ENCODE measurements at places on chromosomes 16 and 17.

GRCh38 chr16:3754081-3754703 lies 36.9 kb upstream of the TRAP1 start:
- no peak for DNase-seq

DNA sequence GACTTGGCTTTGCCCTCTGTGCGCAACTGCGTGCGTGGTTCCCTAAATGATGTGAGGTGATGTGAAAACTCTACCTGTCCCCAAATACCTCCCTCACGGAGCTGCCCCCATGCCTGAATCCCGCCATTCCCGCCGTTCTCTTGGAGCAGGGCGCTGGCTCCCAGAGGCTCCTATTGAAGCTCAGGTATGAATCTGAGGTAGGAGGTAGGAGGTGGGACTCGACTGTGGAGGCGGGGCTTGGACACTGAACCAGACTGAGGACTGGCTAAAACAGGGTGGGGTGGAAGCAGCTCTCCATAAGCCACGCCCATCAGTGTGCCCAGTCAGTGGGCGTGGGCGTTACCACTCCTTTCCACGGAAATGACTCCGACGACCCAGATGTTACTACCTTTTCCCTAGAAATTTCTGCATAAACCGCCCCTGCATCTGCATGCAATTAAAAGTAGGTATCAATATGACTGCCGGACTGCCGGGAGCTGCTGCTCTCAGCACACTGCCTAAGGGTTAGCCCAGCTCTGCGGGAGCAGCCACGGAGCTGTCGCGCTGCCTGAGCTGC lies 41.0 kb downstream of the FOXL1 start:
- no peak for DNase-seq

GRCh38 chr16:12661656-12662172 lies 142.0 kb downstream of the CPPED1 start:
- DNase-seq = no peak

- no peak for DNase-seq
Observed at GRCh38 chr17:14840616-14841231, 424.4 kb downstream of the PMP22 start.

DNA sequence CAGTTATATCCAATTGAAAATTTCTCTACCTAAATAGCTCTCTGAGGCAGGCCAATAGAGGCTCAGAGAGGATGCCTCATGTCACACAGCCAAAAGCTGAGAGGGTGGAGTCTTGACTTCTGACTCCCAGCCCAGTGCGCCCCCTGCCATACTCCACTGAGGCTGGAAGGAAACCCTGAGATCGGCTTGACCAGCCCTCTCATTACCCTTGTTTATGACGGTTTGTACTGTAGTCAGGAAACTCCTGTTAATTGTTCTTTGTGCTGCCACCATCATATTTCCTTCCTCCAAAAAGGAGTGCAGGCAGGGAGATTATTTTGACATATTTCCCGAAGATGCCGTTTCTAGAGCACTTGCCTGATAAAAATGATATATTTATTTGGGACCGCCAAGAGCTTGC lies 107.9 kb downstream of the AIPL1 start:
- DNase-seq = no peak

GRCh38 chr17:45135978-45136791 lies 698 bp downstream of the ACBD4 start:
- no peak for DNase-seq

- DNase-seq = no peak
Observed at GRCh38 chr16:22380529-22380928, 6.1 kb upstream of the CDR2 start.

- DNase-seq = no peak
Observed at GRCh38 chr16:59179446-59180082, 445.4 kb upstream of the GOT2 start.

DNA sequence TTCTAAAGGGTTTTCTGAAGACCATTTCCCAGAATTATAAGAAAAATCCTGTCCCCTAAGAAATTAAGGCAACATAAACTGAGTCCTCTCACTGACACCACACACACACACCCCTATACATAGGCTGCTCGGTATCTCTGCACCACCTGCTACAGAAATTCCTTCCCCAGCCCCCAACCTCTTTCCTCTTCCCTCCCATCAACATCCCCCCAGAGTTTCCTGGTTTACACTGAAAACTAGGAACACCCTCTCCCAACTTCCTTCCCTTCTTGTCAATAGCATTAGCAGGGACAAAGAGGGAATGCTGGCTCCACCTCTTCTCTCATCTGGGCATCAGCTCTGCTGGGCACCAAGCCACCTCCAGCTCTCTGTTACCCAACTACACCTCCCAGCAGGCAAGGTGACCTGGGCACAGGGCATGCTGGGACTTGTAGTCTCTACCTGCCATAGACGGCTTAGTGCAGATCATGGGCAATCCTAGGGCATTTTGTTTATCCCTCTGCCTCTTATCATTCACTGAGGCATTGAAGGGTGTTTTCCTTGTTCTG lies 15.7 kb downstream of the CAVIN1 start:
- DNase-seq = peak; percentile 90

DNA sequence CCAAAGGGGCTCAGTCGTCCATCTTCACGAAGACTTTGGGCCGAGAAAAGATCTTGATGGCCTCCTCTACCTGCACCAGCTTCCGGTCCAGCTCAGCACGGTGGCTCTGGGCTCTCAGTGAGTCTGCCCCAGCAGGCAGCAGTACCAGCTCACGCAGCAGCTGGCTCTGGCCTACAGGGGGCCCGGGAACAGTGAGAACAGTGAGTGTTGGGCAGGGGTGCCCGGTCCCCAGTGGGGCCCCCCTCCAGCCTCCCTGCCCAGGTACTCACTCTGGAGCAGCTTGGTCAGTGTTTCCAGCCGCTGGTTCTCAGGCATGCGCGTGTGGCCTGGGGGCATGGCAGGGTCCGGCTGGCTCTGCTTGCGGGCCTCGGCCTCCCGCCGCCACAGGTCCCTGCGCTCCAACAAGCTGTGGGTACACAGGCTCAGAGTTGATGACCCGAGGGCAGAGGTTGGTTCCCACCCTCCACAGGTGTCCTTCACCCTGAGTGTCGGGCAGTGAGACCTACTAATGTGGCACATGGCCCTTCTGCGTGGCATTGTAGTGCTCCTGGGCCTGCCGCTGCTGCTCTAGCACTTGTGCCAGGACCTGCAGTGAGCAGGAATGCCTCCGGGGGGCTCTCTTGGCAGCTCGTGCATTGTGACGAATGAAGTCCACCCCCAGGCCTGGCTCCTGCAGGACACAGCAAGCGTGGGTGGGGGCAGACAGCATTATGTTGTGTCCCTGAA lies 2.6 kb downstream of the PARD6A start:
- no peak for DNase-seq

DNA sequence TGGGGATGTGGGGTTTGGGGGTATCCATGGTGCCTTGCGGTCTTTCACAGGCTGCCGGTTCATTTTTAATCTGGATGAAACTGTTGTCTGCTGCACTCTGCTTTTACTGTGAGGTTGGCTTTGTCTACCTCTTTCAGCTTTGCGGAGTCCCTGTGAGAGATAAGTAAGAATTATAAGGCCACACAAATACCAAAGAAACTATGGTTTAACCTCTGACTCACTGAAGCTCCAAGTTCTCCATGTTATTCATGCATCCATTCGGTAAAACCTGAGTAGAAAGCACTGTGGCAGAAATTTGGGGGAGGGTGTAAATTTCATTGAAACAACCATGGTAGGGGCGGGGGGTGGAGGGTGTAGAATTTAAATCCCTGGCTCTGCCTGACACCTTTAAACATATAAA lies 30.5 kb downstream of the KIAA0753 start:
- no peak for DNase-seq

GRCh38 chr17:18281788-18282187 lies 21.3 kb downstream of the MIEF2 start:
- no peak for DNase-seq

DNA sequence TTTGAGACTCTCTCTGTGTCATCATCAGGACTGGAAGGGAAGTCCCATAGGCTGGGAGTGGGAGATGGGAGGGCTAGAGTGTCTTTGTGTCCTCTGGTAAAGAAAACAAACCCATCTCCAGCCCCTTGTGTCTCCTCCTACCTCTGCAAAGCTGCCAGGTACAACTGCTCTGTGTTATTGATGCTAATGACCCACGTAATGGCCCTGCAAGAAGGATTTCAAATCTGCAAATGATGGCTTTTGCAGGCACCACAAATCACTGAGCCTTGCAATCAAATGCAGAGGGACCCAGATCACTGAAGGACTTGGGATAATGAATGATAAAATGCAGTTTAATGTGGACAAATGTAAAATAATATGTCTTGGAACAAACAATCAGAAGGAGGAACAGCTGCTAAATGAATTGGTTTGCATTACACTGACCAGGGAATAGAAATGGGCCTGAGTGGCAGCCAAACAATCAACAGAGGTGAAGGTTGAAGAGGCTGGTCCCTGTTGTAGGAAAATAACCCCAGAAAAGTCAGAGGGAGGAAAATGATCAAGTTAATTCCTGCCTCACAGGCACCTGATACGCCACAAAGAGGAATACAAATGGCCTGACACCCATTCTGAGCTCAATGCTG lies 425.1 kb downstream of the UTP18 start:
- DNase-seq = no peak

- DNase-seq = no peak
Observed at GRCh38 chr16:30974348-30974747, 10.7 kb upstream of the HSD3B7 start.

DNA sequence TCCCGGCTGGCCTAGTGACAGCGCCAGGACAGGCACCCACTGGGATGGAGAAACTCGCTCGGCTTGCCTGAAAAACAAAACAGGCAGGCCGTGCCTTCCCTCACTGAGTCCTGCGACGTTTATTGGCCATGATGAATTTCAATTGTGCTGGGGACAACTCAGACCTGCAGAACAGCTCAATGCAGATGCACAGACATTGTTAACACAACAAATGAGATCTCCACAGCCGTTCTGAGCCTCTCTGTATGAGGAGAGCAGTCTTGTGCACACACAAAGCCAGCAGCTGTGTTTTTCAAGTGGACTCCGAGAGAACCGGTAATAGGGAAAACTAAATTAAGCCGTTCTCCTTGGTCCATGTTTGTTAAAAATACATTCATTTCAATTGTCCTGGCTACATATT lies 15.9 kb downstream of the SHISA6 start:
- DNase-seq = no peak

DNA sequence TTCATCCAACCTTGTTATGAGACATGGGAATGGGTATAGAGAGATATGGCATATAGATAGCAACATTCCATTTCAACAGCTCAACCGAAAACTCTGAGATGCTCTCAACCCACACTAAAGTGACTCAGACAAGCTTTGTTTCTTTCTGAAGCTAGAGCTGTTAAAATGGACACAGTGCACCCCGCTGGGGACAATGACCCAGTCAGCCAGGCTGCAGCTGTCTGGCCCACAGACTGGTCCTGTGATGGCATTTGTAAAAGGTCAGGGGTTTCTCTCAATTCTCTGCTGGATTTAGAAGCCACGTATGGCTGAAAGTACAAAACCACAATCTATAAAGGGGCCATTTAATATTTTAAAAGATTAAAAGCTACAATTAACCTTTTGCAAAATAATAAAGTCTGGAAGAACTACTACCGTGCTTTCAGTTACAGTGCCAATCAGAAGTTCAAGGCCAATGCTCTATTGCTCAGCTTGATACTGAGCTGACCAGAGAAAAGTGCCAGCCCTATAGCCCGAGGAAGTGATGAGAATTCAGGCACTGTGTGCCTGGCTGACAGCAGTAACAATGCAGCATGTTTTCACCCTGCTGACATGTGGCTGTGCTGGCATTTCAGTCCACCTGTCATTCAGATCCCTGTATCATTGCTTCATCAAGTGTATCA lies 60.2 kb downstream of the TEX2 start:
- DNase-seq = no peak

DNA sequence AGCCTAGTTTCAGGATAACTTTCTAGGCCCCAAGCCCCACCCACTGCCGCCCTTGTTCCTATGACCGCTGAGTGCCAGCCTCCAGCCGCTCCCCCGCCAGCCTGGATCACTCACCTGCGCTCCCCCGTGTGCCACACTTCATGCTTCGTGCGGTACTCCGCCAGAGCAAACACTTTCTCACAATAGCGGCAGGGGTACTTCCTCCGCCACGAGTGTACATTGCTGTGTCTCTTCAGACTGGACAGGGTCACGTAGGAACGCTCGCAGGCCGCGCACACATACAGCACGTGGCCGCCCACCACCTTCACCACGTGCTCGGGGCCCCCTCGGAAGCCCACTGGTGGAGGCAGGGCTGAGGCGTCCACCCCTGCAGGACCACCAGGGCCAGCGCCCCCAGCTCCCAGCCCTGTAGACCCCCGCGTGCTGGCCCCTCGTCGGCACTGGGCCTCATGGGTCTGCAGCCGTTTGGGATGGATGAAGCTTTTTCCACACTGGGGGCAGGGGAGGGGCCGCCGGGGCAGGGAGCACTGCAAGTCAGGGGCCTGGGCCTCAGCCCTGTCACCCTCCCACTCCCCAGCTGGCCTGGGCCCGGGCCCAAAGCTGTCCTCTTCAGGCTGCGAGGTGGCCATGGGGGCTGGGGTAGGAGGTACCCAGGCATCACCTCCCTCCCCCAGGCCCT lies 13.7 kb downstream of the ZBTB4 start:
- no peak for DNase-seq

- no peak for DNase-seq
Observed at GRCh38 chr16:56993204-56993603, 3.8 kb downstream of the NLRC5 start.

DNA sequence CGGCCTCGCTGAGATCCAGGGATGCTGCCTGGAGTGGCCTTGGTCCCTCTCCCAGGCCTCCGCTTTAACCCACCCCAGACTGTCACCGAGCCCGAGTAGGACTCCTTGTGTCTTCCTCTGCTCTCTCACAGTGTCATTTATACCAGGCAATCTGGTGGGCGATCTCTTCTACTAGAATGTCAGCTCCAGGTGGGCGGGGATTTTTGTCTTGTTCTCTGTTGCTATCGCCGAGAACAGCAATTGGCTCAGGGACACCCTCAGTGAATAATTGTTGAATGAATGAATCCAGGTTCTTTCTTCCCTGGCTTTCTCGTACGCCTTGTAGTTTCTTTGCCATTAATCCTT lies 591 bp downstream of the DHX38 start:
- DNase-seq = no peak

GRCh38 chr16:988471-989353 lies 7.1 kb downstream of the SOX8 start:
- DNase-seq = no peak

DNA sequence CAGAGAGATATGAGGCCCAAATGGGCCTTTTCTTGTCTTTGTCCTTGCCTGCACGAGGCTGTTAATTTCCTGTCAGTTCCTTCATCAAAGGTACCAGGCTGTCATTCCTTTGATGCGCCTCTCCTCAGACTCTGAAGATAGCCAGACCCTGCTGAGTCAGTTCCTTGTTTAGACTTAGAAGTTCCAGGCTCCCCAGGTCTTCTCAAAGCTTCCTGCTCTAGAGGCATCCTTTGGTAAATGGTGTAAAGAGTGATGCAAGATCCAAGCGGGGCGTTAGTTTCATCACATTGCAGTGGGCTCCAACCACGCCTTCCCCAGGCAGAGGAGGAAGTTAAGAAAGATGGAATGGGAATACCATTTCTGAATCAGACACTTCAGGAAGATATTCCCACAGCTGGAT lies 4.0 kb upstream of the CDH11 start:
- DNase-seq = no peak

All from NCI-H446 (cell line).